Kidney glomerular epithelial cell (primary cell): ENCODE measurements at places on chromosomes 4 and X.

GRCh38 chr4:149752729-149753128 is 62.9 kb downstream of the IQCM start:
- no peak for DNase-seq

DNA sequence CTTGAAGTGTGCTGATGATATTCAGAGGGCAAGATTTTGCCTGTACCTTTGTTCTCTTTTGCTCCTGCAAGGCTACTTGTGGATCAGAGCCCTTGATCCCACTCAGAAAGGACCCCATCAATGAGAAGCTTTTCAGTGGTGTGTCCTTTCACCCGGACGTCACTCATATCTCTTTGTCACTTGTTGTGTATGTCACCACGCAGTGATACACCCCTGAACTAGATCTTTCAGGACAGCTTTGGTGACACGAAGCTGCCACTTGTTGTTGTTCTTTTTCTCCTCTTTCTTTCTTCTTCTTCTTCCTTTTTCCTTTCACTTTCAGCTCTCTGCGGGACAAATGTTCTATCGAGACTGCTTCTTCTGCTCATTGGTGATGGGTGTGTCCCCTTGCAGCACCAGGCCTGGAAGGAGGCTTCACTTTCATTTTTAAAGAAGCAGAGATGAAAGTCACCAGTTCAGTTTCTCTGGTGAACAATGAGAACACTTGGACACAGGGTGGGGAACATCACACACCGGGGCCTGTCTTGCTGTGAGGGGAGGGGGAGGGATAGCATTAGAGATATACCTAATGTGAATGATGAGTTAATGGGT is 83.6 kb downstream of the NBDY start:
- DNase-seq: no peak

DNA sequence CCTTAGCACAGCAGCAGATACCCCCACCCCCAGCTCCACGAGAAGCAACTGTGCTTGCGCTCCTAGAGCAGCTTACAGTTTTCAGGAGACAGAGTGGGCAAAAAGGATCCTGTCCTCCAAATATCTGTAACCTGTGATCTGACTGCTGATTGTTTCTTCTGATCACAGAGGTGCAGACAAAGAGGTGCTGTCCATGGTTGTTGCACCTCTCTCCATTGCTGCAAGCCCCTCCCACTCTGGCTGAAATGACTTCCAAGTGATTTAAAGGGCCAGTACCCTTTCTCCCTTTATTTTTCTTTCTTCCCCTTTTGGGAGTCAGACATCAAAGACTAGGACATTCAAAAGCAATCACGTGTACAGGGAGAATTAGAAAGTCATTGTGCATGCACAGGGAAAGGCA is 205.3 kb upstream of the GEMIN8 start:
- no peak for DNase-seq

DNA sequence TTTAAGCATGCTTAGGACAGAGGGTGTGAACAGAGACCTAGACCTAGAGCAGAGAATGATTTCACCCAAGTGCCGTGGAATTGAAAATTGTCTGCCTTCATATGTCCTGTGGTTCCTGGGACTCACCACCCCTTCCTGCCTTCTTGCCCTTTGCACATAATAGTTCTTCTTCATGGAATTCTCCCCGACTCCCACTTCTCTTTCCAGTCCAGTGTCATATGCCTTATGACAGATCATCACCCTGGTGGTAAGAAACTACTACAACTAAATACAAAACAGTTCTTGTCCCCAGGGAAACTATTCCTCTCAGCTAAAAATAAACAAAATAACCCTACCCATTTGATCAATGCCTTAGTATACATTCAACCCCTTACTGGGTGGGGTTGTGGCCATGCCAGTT is 43.3 kb downstream of the BMPR1B start:
- DNase-seq: no peak

- no peak for DNase-seq
Observed at GRCh38 chr4:5012958-5013357, 6.3 kb downstream of the CYTL1 start.

DNA sequence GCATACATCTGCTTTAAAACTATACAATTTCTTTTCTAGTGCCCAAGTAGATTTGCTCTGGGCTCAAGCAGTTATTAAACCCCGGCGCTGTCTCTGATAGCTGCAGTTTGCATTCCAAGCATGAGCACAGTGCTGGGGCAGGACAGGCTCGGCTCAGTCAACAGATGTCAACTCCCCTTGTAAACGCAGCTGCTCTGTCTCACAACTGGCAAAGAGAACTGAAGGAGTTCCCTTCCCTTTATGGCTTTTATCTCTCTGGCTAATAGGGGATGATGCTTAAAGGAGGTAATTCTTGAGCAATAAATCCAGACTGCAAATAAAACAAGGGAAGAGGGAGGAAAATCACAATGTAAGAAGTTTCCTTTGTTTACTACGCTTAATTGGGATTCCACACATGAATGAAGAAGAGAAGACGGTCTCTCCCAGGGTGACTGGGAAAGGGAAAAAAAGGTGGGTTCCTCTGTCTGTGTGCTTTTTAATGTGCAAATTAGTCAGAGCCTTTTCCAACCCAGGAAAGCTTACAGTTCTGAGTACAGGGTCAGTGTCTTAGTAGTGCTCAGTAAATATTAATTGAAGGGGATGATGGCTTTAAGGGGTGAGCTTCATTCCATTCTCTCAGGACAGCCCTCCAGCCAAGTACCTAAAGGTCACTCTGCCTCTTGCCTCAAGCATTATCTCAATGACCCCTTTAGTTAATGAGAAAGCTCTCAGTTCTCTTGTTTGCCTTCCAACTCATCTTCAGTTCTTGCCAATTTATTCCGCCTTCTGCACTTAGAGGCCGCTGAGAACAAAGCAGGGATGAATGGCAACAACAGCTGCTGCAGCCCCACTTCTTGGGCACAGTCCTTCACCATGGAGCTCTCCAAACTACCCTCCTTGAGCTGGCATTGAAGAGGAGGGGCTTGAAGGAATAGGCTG is 155.7 kb upstream of the JADE1 start:
- DNase-seq: no peak

- peak; percentile 4 for DNase-seq
Observed at GRCh38 chrX:55135171-55135570, 46.4 kb downstream of the PAGE2 start.

- DNase-seq: no peak
Observed at GRCh38 chr4:180426938-180427337, 1816.3 kb upstream of the TENM3 start.

- no peak for DNase-seq
Observed at GRCh38 chr4:107034091-107034995, 1.8 kb downstream of the DKK2 start.

DNA sequence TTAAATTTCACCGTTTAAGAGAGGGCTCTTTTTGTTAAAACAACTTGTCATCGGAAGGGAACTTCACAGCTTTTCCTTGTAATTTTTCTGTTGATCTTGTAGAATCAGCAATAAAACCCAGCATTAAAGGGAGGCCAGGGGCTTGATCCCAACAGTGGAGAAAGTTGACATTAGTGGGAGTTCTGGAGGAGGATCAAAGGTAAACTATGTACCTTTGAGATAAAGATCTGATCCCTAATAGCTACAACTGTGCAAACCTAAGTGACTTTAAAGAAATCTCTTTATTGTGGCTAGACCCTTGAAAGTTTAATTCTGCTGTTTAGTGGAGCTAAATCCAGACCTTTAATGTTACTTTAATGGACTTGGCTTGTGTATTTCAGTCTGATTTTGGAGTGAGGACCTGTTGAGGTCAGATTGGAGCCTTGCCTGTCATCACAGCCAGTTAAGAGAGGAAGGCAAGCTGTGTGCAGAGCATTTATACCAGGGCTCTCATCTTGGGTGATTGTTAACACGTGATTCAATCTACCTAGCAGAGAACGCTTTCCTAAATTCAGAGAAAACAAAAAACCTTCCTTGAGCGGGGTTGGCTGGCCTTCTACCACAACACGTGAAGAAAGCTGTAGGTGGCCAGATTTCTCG is 1.7 kb downstream of the DOCK11 start:
- DNase-seq: peak; percentile 2

DNA sequence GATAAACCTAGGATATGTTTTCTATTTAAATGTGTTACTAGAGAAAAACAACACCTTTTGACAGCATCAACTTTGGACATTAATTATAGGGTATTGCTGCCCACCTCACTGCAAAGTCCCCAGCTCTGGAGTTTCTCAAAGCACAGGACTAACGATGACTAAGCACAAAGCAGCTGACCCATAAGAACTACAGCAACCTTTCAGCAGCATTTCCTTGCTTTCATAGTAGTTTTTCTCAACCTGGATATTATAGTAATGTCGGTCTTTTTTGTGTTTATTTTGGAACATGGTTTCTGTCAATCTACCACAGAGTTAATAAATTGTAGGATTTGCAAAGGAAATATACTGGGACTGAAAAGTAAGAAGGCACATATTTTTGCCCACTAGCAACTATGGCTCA is 21.5 kb downstream of the HHIP start:
- DNase-seq: peak; percentile 76

GRCh38 chr4:169604131-169604900 is 8.1 kb downstream of the NEK1 start:
- DNase-seq: peak; percentile 32

- no peak for DNase-seq
Observed at GRCh38 chrX:51047950-51048349, 137.4 kb downstream of the BMP15 start.

- no peak for DNase-seq
Observed at GRCh38 chr4:787561-787981, 38.4 kb downstream of the CPLX1 start.

DNA sequence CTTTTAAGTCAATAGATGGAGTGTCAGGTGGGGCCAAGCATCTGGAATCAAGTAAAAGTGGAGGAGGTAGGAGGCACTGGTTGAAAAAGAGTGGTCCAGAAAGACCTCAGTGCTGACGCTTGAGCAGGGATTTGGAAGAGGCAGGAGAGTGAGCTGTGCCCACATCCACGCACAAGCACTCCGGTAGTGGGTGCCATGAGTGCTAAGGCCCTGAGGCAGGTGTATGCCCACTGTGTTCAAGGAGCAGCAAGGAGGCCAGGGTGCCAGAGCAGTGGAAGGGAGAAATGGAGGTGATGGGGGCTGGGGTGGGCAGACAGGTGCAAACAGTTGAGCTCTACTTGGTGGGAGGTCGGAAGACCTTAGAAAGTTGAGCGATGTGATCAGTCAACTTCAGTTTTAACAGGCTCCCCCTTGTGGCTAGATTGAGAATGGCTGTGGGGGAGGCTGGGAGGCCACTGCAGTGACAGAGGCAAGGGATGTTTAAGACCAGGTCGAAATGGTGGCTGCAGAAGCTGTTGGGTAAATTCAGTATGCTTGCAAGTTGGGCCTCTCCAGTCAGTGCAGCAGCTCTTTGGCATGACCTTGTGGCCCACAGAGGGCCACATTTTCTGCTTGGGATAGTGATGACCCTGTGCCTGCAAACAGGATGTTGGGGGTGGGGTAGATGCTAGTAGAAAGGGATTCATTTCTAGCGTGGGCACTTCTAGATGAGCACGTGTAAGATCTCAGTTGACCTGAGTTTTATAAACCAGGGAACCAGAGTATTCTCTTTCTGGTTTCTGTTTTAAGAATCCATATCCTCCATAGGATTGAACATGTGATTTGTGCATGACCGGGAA is 12.7 kb downstream of the TKTL1 start:
- DNase-seq: peak; percentile 2

- no peak for DNase-seq
Observed at GRCh38 chr4:108144451-108144850, 24.3 kb downstream of the LEF1 start.

- no peak for DNase-seq
Observed at GRCh38 chr4:145183023-145183422, 2.6 kb upstream of the OTUD4 start.

- DNase-seq: no peak
Observed at GRCh38 chr4:40594261-40595178, 35.1 kb downstream of the RBM47 start.

DNA sequence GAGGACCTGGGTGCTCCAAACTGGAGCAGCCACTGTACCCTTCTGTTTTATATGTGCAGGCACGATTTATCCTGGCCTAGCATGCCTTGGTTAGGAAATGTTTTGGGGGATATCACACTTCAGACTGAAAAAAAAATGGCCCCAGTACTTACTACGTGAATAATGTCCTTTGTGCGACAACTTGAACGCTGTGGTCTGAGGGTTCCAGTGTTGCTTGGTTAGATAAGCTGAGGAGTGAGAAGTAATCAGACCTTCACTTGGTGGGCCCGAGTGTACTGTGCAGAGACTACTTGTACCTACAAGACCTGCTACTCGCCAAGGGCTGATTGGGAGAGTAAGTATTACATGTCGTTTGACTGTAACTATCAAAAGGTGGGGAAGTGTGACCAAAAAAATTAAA is 678 bp downstream of the DNAAF6 start:
- no peak for DNase-seq

GRCh38 chrX:119880076-119880475 is 8.4 kb downstream of the NDUFA1 start:
- no peak for DNase-seq

DNA sequence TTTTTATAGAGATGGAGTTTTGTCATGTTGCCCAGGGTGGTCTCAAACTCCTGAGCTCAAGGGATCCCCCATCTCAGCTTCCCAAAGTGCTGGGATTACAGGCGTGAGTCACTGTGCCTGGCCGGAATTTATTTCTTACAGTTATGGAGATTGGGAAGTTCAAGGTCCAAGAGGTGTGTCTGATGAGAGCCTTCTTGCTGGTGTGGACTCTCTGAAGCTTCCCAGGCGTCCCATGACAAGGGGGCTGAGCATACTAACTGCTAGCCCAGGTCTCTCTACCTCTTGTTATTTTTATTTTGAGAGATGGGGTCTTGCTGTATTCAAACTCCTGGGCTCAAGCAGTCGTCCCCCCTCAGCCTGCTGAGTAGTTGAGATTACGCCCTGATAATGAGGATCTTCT is 2.9 kb upstream of the NSD2 start:
- no peak for DNase-seq

DNA sequence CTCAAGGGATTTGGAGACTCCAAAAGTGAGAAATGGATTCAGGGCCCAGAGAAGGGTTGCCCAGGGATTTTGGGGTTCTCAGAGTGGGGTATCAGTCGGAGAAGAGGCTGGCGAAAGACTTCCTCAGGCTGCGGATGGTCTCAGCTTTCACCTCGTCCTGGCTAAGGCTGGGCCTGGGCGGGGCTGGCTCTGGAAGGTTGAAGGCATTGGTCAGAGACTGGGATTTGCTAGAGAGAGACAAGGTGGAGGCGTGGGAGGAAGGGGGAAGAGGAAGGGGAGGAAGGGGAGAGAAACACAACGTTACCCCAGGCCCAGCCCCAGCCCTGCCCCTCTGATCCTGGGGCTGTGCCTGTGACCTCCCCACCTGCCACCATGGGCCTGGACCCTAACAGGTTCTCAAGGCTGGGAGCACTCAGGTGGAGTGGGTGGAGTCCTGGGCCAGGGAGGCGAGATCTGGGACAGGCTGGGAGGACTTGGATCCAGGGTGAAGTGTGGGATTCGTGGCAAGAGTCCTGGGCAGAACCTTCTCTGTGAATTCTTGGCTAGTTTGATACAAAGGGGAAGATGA is 9.4 kb upstream of the TIMP1 start:
- DNase-seq: no peak

DNA sequence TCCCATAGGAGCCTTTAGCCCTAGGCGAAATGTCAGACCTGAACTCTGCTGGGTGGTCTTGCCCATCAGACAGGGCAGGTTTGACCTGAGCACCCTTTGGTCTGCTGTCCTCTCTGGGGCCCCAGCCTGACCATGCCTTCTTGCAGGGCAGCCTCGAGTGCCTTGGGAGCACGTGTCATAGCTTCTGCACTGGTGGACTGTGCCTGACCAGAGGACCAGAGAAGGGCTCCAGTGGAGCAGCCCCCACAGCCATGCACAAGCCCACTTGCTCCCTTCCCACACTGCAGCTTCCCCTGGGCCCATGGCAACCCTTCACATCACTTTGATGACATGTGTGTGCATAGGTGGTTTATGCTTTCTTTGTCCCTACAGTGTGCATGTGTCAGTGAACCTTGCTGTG is 394.0 kb downstream of the TEX13C start:
- no peak for DNase-seq

GRCh38 chr4:63105839-63106238 is 1303.4 kb downstream of the TECRL start:
- DNase-seq: no peak
